Skeletal muscle cell (primary cell): ENCODE measurements at places on chromosomes 3 and 15.

GRCh38 chr15:42413920-42414319 is 54.6 kb downstream of the CAPN3 start:
- no peak for DNase-seq

GRCh38 chr3:184066211-184066610 is 13.4 kb downstream of the HTR3C start:
- no peak for DNase-seq

GRCh38 chr3:156341831-156342416 is 213.0 kb downstream of the SSR3 start:
- no peak for DNase-seq

DNA sequence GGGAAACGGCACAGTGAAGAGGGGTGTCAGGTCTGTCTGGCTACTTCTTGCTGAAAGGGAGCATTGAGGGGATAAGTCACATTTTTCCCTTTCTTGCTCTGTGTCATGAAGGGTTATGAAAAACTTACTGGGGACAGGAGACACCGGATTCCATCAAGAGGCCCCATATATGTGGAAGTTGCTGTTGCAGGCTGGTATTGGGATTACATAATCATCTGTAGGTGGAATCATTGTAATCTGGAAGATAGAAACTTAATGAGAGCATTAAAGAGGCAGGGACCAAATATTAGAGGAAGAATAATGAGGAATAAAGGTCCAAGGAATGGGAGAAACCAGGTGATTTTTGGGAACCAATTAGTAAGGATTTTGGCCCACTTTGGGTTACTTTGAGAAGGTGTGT is 4.2 kb upstream of the TCAIM start:
- no peak for DNase-seq

DNA sequence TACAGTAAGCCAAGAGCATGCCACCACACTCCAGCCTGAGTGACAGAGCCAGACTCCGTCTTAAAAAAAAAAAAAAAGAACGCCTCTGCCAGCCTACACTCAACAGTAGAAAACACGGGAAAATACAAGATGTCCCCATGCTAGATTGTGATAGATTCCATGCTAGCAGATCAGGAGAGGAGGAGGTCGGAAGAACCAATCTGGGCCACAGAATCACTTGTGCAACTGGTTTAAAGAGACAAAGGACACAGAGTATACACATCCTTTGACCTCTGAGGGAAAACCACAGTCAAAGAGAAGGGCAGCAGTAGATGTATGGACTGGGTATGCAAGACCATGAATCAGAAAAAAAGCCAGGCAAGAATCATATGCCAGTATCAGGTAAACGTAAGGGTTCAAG is 15.9 kb downstream of the TBL1XR1 start:
- no peak for DNase-seq

DNA sequence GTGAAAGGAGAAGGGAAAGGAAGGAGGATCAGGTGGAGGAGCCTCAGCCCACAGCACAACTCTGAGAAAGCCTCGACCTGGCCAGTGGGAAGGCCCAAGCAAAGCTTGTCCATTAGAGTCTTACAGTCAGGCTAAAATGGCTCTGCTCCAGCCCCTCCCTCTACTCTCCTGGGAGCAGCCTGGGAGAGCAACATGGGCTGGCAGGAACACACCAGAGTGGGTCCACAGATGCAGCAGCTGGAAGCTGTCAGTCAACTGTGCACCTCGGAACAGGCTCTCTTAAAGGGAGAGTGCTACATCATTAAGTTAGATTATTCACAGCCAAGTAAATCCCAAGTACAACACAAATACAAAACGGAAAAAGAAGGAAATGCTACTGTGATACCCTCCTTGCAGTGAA is 98.0 kb upstream of the LIMD1 start:
- DNase-seq, result peak; percentile 54

- no peak for DNase-seq
Observed at GRCh38 chr15:74384881-74385643, 17.6 kb upstream of the CYP11A1 start.

DNA sequence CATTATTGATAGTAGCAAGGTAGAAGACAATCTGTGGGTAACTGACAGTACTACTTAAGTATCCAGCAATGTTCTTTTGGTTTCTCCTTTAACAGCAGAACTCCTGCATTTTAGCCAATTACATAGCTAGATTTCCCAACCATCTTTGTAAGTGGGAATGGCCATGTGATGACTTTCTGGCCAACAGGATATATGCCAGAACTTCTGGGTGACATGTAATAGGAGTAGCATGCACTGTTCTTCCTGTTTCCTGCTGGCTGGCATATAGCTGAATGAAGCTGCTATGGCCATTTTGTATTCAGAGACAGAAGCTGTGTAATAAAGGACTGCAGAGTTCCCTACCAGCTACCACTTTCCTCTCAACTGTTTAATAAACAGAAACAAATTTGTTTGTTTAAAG is 18.0 kb downstream of the SPICE1 start:
- no peak for DNase-seq

DNA sequence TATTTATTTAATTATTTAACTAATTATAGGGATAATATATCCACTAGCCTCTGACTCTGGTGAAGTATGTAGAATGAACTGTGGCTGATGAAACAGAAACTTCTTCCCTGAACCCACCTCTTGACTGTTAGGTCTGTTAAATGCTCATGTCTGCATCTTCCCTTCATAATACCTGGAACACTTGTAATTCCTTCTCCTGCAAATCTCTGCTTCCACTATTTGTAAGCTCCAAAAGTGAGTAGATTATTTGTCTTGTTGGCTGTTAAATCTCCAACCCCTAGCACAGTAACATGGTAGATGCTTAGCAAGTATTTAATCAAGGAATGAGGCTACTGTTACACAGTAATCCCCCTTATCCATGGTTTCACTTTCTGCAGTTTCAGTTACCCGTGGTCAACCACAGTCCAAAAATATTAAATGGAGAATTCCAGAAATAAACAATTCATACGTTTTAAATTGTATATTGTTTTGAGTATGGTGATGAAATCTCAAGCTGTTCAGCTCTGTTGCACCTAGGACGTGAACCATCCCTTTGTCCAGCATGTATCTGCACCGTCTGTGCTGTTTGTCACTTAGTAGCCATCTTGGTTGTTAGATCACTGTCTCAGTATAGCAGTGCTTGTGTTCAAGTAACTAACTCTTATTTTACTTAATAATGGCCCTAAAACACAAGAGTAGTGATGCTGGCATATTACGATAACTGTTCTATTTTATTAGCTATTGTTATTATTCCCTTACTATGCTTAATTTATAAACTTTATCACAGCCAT is 5.7 kb downstream of the TTBK2 start:
- DNase-seq, result no peak

- DNase-seq, result no peak
Observed at GRCh38 chr3:33665294-33665693, 52.8 kb downstream of the CLASP2 start.
